Uterus (tissue), 4 donors: ENCODE measurements at places on chromosomes 2 and 18. TPM values are rescaled to one million over a fixed set of nuclear protein-coding genes. Genes with fewer than 3 reads are reported as not detected.

GRCh38 chr18:22542406-22542835 lies 124.7 kb upstream of the CTAGE1 start:
- H3K4me3 ChIP-seq = no peak overlapping the region
- H3K27me3 ChIP-seq = no peaks in the 10 kb centered on the region
- no peaks in the 10 kb centered on the region for H3K4me1 ChIP-seq
- H3K36me3 ChIP-seq = no peaks in the 10 kb centered on the region

DNA sequence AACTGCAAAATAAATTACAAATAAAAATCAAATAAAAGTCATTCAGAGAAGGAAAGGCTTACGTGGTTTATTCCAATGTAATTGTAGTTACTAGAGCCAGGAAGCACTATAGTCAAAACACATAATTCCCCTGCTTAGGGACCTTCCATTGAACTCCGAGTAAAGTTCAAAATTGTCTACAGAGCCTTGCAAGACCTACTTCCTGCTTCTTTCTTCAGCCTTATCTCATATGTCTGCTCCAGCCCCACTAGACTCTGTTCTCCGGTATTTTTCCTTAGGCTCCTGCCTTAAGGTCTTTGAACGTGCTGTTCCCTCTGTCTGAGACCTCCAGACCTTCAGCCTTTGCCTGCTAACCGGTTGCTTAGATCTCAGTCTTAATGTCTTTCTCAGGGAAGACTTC lies 104.3 kb downstream of the ARL6IP6 start:
- no peak overlapping the region for H3K27ac ChIP-seq
- H3K36me3 ChIP-seq = no peaks in the 10 kb centered on the region
- no peak for DNase-seq
- H3K4me3 ChIP-seq = no peak overlapping the region

- no peak for DNase-seq
- no peaks in the 10 kb centered on the region for H3K36me3 ChIP-seq
- H3K27me3 ChIP-seq = no peaks in the 10 kb centered on the region
- peak overlapping the region; percentile 36 for H3K27ac ChIP-seq
- H3K4me1 ChIP-seq = no peaks in the 10 kb centered on the region
Measured at GRCh38 chr2:46377666-46378560, 80.7 kb downstream of the EPAS1 start.

DNA sequence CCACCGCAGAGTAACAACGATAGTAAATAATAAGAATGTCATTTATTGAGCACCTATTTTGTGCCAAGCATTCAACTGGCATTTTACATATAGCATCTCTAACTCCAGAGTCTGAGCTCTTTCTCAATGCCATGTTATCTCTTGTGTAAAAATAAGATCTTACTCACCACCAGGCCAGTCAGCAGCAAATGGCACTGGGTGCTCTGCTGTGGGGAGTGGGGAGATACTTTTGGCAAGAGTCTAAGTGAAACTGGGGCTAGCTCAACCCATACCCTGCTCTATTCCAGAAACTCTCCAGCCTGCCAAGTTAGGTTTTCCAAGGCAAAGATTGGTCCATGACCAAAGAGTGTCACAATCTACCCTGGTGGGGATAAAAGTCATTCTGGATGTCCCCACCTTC lies 5.0 kb upstream of the SLC4A3 start:
- H3K36me3 ChIP-seq = no peaks in the 10 kb centered on the region
- H3K27me3 ChIP-seq = no peaks in the 10 kb centered on the region
- no peaks in the 10 kb centered on the region for H3K4me1 ChIP-seq

DNA sequence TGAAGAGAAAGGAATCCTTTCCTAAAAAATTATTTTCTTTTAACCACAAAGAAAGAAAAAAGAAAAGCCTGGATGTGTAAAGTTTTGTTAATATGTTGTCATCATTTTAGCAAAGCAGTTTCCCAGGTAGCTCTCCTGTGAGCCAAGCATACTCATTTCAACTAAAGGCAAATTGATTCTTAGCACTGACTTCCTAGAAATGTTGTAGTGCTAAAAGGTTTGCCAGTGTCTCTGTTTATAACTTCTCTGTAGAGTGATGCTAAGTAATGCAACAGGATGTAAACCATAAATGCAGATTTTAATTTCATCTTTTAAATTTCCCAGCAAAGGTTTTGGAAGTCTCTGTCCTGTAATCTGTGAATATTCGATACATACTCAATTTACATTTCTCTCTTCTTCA lies 10.2 kb downstream of the GATA6 start:
- no peaks in the 10 kb centered on the region for H3K36me3 ChIP-seq
- peak overlapping the region; percentile 100 for H3K27ac ChIP-seq
- peaks cover 5% of the 10 kb centered on the region for H3K4me1 ChIP-seq

- H3K36me3 ChIP-seq = no peaks in the 10 kb centered on the region
- no peak overlapping the region for H3K4me3 ChIP-seq
- H3K4me1 ChIP-seq = peaks cover under 1% of the 10 kb centered on the region
Measured at GRCh38 chr18:28181616-28182015, 4.7 kb upstream of the CDH2 start.

- no peaks in the 10 kb centered on the region for H3K4me1 ChIP-seq
- H3K27ac ChIP-seq = no peak overlapping the region
- no peaks in the 10 kb centered on the region for H3K36me3 ChIP-seq
- H3K4me3 ChIP-seq = no peak overlapping the region
- DNase-seq = no peak
- no peaks in the 10 kb centered on the region for H3K27me3 ChIP-seq
Measured at GRCh38 chr2:16050261-16050907, 110.0 kb downstream of the MYCN start.

- H3K27me3 ChIP-seq = no peaks in the 10 kb centered on the region
- no peak overlapping the region for H3K4me3 ChIP-seq
- no peaks in the 10 kb centered on the region for H3K4me1 ChIP-seq
Measured at GRCh38 chr2:228675646-228676045, 494.2 kb upstream of the SPHKAP start.

DNA sequence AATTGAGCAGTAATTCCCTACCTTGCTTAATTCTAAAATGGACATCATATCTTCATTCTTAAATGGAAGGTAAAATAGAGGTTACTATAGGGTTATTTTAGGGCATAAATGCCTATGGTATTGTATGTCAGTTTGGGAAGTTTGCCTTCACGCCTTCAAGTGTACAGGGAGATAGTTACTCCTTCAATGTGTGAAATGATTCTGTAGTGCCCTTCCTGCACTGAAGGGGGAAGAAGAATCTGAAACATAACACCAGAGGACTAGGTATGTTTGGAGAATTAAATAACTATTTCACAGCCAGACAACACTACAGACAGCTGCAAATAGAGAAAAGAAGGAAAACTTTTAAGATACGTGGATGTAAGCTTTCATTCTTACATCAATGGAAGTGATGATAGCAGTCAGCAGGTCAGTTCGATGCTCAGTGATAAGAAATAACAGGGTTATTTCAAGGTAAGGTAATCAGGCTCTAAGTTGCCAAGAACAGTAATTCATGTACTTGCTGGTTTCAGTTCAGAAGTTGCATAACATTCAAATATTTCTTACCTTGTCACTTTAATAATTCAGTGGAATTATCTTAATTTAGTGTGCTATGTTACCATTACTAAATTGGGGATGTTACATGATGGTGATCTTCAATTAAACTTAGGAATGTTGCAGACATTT lies 4.0 kb downstream of the PKP4 start:
- H3K27ac ChIP-seq = no peak overlapping the region
- H3K27me3 ChIP-seq = no peaks in the 10 kb centered on the region
- H3K4me3 ChIP-seq = no peak overlapping the region
- H3K36me3 ChIP-seq = no peaks in the 10 kb centered on the region
- no peaks in the 10 kb centered on the region for H3K4me1 ChIP-seq

- H3K4me3 ChIP-seq = no peak overlapping the region
- DNase-seq = no peak
- H3K27me3 ChIP-seq = no peaks in the 10 kb centered on the region
- H3K27ac ChIP-seq = no peak overlapping the region
- H3K36me3 ChIP-seq = no peaks in the 10 kb centered on the region
Measured at GRCh38 chr2:107323946-107324565, 438.1 kb upstream of the ST6GAL2 start.

- H3K27ac ChIP-seq = no peak overlapping the region
- no peak overlapping the region for H3K4me3 ChIP-seq
- no peaks in the 10 kb centered on the region for H3K4me1 ChIP-seq
- no peaks in the 10 kb centered on the region for H3K27me3 ChIP-seq
Measured at GRCh38 chr2:185978634-185979407, 240.2 kb downstream of the FSIP2 start.

- no peak for DNase-seq
- H3K4me1 ChIP-seq = no peaks in the 10 kb centered on the region
- H3K27me3 ChIP-seq = no peaks in the 10 kb centered on the region
- H3K4me3 ChIP-seq = no peak overlapping the region
- no peak overlapping the region for H3K27ac ChIP-seq
Measured at GRCh38 chr18:37637478-37637850, 71.9 kb upstream of the CELF4 start.

GRCh38 chr2:41546031-41546430 lies 501.8 kb upstream of the PKDCC start:
- H3K27ac ChIP-seq = no peak overlapping the region
- H3K27me3 ChIP-seq = no peaks in the 10 kb centered on the region
- no peaks in the 10 kb centered on the region for H3K36me3 ChIP-seq

The SCN1A gene
- total RNA-seq = 0.41 TPM

The ARHGEF4 gene
- total RNA-seq = 1.8 TPM

The PROKR1 gene
- total RNA-seq = 0.27 TPM

The STAT4 gene
- total RNA-seq = 2.3 TPM
